ENCODE measurements at places on chromosomes 1 and 21. TPM values are rescaled to one million over a fixed set of nuclear protein-coding genes. Genes with fewer than 3 reads are reported as not detected.

NR0B2 gene
- polyA plus RNA-seq, result not detected

CLDN14 gene
- not detected for polyA plus RNA-seq

BARHL2 gene
- polyA plus RNA-seq, result not detected

CD1E gene
- polyA plus RNA-seq, result not detected

ADORA3 gene
- not detected for polyA plus RNA-seq

AMY2B gene
- 48.1 TPM for polyA plus RNA-seq

SLFNL1 gene
- 0.26 TPM for polyA plus RNA-seq

TRPM2 gene
- 0.14 TPM for polyA plus RNA-seq

TEDDM1 gene
- not detected for polyA plus RNA-seq

CLEC20A gene
- polyA plus RNA-seq, result 0.78 TPM

ARHGEF16 gene
- polyA plus RNA-seq, result 0.96 TPM

RPTN gene
- not detected for polyA plus RNA-seq

TGFB2 gene
- 0.16 TPM for polyA plus RNA-seq

PKLR gene
- not detected for polyA plus RNA-seq

GNAT2 gene
- polyA plus RNA-seq, result not detected

HFM1 gene
- 28.9 TPM for polyA plus RNA-seq

TRAF3IP3 gene
- not detected for polyA plus RNA-seq

NPHS2 gene
- polyA plus RNA-seq, result not detected

OR2L3 gene
- polyA plus RNA-seq, result 0.10 TPM

DPYD gene
- polyA plus RNA-seq, result 6.7 TPM

MAN1C1 gene
- polyA plus RNA-seq, result 0.66 TPM

ZBTB37 gene
- 14.3 TPM for polyA plus RNA-seq

C1orf185 gene
- not detected for polyA plus RNA-seq

DENND2C gene
- 0.18 TPM for polyA plus RNA-seq

ERG gene
- polyA plus RNA-seq, result not detected

ETV3L gene
- not detected for polyA plus RNA-seq

LAMC2 gene
- polyA plus RNA-seq, result 1.2 TPM

WNT4 gene
- 5.1 TPM for polyA plus RNA-seq

MOB3C gene
- 0.41 TPM for polyA plus RNA-seq

NUAK2 gene
- polyA plus RNA-seq, result 1.4 TPM

FAM131C gene
- 0.97 TPM for polyA plus RNA-seq

DCST1 gene
- polyA plus RNA-seq, result not detected

YBX1 gene
- 706 TPM for polyA plus RNA-seq

TAF1A gene
- 16.1 TPM for polyA plus RNA-seq

TMEM82 gene
- polyA plus RNA-seq, result not detected

TLCD4 gene
- 1.6 TPM for polyA plus RNA-seq

LGR6 gene
- not detected for polyA plus RNA-seq

CCDC27 gene
- not detected for polyA plus RNA-seq

ZYG11A gene
- polyA plus RNA-seq, result 0.40 TPM

ELOA gene
- polyA plus RNA-seq, result 20.0 TPM

RNU1-2 gene
- not detected for polyA plus RNA-seq
